ENCODE measurements at places on chromosomes 3 and 15.

- DNase-seq, result no peak
Observed at GRCh38 chr3:141764986-141765385, 1.8 kb downstream of the GRK7 start.

DNA sequence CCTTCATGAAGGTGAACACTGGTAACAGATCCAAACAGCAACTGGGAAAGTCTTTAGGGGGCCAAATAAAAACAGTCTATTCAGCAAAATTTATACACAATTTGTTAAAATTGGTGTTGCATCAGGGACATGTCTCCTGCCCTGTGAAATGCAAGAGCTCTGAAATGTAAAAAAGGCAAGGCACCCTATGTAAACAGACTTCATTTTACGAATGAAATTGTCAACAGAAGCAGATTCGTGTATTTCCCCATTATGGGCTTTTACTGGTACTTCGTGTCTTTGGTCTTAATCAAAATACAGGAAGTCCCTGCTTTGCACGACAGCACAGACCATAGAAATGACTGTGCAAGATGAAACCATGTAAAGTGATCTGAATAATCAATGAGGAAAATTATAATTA lies 127.3 kb upstream of the THBS1 start:
- no peak for DNase-seq

DNA sequence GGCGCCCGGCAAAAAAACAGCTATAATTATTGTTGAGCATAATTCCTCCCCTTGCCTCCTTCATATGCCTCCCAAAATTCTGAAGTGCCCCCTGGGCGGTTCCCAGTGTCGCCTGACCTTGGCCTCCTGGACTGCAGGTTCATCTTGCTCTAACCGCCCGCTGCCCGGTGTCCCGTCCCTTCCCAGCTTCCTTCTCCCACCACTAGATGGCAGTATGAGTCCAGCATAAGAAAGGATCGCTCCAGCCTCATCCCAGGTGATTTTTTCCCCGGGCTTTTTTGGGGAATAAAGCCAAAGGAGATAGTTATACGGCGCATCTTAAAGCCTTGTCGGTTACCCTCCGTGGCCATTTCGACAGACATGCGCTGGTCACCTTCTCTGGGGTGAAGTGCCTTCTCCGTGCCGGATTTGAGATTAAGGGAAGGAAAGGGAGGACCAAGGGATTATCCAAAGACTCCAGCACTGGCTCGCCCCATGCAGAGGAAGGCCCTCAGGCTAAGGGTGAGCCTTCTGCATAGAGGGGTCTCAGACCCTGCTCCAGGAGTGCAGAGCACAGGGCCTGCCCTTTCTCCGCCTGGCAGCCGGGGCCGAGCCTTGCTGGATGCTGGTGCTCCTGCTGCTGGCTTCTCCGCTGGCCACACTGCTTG lies 45.8 kb upstream of the TRA2B start:
- peak; percentile 52 for DNase-seq

DNA sequence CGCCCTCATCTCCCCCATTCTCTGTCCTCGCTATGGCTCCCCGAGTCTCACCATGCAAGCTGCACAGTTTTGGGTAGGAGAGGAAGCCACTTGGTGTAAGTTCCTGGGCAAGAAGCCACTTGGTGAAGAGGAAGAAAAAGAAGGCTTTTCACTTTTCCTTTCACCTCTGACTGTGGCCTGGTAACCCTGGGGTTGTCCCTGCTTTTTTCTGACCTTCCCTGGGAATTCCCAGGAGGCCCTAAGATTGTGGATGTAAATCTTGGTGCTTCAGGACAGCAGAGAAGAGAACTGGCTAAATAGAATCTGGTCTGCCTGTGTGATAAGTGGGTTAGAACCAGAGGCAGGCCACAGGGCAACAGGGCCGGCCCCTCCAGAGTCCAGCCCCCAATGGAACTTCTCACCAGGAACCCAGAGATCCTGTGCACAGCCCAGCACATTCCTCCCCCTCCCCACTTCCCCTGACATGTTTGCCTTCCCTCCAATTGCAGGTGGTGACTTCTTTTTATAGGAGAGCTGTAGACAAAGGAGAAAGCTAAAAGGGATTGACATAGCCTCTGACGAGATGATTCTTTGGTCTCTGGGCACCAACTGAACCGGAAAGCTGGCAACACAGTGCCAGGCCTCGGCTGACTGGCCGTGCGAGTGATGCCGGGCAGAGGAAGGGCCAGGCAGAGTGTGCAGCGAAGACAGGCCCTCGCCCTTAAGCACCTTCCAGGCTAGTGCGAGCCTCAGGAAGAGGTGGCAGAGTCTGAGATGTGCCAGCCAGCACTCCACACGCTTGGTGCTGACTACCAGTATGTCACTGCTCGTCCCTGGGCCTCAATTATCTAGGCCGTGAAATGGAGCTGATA lies 19.4 kb upstream of the SKOR1 start:
- no peak for DNase-seq

- DNase-seq, result no peak
Observed at GRCh38 chr3:96970211-96970610, 155.8 kb downstream of the EPHA6 start.

DNA sequence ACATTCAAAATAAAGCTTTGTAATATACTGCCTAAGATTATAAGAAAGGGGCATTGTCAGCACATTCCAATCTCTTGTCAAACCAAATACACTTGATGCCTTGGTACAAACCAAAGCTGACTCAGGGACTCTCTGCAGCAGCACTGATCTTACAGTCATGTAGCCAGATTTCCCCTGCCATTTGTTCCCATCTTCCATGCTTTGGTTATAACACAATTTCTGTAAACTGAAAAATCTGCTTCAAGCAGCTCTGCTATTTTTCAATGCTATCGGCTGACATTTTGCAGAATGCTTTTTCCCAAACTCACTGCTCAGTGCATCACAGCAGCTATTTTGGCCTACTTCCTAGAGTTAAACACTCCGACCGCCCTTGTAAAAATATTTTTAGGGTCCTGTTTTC lies 18.2 kb downstream of the PLOD2 start:
- DNase-seq, result no peak

DNA sequence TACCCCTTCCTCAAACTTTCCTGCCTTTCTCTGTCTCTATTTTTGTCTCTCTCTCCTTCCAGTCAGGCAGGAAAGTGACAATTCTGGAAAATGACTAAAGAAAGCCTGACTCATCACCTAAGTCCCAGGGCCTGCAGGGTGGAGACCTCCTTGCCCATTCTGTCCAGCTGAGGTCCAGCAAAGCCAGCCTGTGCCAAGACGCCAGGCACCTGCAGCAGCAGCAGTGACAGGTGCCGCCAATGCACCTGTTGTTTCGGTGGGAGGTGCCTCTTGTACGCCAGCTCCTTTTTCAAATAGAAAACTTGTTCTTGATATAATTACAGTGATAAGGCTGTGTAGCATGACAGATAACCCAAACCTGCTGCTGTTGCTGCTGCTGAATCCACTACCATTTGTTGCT lies 501.3 kb downstream of the NTRK3 start:
- DNase-seq, result no peak

GRCh38 chr3:64856106-64856505 lies 168.3 kb upstream of the ADAMTS9 start:
- DNase-seq, result no peak

DNA sequence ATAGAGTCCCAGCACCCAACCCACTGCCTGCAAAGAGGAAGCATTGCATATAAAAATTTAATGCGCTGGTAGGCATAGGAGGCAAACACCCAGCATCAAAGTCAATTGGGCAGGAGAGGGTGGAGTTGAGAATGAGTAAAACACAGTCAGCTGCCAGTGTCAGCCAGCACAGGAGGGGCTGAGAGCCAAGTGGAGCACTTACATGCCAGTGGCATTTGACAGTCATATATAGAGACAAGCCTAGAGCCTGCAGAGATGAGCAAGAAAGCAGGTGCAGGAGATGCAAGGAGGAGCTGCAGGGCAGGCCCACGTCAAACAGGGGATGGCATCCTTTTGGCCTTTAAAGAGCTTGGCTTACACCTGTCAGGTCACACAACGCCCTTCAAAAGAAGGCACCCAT lies 27.6 kb upstream of the ZFAND6 start:
- DNase-seq, result no peak

DNA sequence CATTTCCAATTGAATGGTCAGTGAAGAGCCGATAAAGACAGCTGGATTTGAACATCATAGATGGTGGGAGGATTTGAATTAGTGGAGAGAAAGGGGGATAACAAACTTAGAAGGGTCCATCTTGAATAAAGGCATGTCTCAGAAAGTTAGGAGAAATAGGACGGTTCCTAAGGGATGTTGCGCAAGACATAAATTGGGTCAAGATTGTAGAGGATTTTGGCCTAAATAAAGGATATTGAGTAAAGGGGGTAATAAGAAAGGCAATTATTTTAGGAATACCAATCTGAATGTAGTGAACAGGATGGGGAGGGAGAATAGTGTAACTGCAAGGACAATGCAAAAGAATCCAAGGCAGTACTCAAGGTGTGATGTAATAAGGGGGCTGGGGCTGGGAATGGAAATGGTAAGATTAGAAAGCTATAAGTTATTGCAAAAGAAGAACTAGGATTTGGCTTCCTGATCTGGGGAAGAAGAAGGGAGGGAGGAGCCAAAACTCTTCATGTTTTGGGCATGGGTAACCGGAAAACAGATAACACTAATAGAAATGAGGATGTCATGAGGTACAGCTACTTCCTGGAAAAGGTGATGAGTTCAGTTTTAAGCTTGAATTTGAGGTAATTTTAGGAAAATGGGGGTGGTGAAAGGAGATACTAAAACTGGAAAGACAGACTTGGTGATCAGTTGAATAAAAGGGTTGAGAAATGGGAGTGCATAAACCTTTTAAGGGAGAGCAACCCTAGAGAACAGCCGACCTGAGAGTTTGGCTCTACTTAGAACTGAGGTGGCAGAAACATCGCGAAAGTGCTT lies 17.3 kb upstream of the TRPC1 start:
- DNase-seq, result no peak

DNA sequence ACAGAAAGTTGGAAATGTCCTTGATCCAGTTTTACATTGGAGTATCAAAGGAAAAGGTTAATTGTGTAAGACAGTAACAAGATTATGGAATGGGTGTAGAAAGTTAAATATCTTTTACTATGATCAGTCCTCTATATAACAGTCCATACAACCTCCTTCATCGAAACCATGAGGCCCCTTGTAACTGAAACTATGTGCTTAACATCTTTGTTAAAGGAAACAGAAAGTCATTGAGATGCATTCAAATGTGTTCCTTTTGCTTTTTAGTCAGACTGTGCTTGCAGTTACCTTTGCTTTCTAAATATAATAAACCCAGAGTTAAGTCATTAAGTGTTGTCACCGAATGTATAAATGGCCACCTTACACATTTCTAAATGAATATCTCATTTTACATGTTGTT lies 1298.5 kb downstream of the ROBO2 start:
- no peak for DNase-seq

DNA sequence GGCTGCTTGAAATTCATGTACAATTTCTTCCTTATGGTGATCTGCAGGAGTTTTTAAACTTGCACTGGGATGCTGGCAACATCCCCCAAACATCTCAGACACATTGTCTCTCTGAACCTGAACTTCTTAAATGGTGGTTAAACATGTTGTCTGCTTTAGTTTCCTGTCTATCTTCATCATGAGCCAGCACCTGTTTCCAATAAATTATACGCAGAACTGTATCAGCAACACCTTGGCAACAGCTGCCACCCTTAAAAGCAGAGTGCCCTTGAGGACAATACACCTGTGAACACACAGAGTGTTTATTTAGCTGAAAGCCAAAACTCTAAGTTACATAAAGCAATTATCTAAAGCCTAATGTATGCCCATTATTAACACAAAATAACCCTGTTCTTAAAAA lies 242.9 kb downstream of the WNT5A start:
- DNase-seq, result no peak

- DNase-seq, result peak; percentile 52
Observed at GRCh38 chr3:4834403-4834866, 144.8 kb upstream of the BHLHE40 start.

DNA sequence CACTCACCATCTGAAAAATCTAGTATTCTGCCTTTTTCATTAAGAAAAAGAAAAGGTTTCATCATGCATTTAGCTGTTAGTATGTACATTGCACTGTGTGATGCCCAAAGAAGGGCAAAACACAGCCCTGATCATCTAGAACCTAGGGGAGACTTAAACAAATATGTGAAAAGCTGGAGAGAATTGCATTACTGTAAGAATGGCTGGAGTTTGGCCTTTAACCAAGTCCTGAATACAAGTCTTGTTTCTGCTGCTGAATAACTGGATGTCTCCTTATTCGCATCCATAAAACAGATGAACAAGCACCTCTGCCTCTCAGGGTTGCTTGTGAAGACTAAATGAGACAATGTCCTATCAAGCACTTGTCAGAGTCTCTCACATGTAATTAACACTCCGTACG lies 233.4 kb upstream of the LRTM1 start:
- DNase-seq, result no peak

DNA sequence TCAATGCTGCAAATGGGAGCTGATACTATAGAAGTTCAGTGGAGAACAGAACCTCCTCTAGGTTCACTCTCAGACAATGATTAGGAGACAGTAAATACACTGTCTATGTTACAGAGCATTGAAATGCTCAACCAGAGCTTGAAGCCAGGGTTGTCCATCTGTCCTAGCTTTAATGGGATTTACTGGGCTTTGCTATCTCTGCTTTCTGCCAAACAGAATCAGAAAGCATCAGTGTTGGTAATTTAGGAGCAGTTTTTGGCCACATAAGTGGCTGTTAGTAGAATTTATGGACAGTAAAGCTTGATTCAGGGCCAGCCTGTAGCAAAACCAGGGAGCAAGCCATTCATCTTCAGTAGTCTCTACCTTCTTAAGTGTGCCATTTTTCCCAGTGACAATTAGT lies 396.3 kb downstream of the LSAMP start:
- no peak for DNase-seq

GRCh38 chr15:27499191-27499590 lies 528.2 kb downstream of the GABRG3 start:
- no peak for DNase-seq

GRCh38 chr3:128447561-128448013 lies 19.1 kb downstream of the DNAJB8 start:
- DNase-seq, result no peak

GRCh38 chr15:66961407-66961884 lies 104.0 kb upstream of the SMAD3 start:
- no peak for DNase-seq

GRCh38 chr3:189839576-189839975 lies 208.4 kb downstream of the TP63 start:
- no peak for DNase-seq

- no peak for DNase-seq
Observed at GRCh38 chr3:151259664-151260063, 18.7 kb downstream of the P2RY14 start.

- peak; percentile 37 for DNase-seq
Observed at GRCh38 chr3:169812332-169813235, at the start of the genes LRRC34 and LRRIQ4. Gene LRRC34 (minus strand): TSS chr3:169812904. CDS start chr3:169812548, 356 bp downstream. Gene LRRIQ4 (plus strand): TSS chr3:169812870. CDS start chr3:169821922, 9,052 bp downstream.

DNA sequence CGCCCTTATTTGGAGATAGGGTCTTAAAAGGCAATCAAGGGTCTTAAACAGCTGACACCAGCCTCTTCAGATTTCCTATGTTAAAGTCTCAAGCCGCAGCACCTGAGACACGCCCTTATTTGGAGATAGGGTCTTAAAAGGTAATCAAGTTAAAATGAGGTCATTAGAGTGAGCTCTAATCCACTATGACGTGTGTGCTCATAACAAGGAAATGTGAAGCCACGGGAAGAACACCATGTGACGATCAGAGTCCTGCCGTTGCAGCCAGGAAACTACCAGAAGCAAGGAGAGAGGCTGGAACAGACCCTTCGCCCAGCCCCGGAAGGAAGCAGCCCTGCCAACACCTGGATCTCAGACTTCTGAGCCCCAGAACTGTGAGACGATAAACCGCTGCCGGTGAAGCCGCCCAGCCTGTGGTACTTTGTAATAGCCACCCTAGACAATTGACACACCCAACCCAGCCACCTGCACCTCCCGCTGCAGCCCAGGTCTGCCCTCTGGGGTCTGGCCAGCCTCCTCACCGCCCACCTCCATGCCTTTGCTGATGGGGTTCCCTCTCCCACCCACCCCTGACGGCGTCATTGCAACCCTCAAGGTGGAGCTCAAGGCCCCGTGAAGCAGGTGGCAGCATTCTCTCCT lies 137.9 kb downstream of the MEGF11 start:
- peak; percentile 19 for DNase-seq
